Activated naive CD8-positive, alpha-beta T cell treated with anti-CD3 and anti-CD28 coated beads for 36 hours (primary cell): ENCODE measurements at places on chromosomes 5 and 9. TPM values are rescaled to one million over a fixed set of nuclear protein-coding genes. Genes with fewer than 3 reads are reported as not detected.

- DNase-seq: no peak
- H3K36me3 ChIP-seq: no peaks in the 10 kb centered on the region
- no peak overlapping the region for H3K4me3 ChIP-seq
- no peaks in the 10 kb centered on the region for H3K27me3 ChIP-seq
- H3K27ac ChIP-seq: no peak overlapping the region
Measured at GRCh38 chr5:178058321-178059012, 54.9 kb upstream of the N4BP3 start.

DNA sequence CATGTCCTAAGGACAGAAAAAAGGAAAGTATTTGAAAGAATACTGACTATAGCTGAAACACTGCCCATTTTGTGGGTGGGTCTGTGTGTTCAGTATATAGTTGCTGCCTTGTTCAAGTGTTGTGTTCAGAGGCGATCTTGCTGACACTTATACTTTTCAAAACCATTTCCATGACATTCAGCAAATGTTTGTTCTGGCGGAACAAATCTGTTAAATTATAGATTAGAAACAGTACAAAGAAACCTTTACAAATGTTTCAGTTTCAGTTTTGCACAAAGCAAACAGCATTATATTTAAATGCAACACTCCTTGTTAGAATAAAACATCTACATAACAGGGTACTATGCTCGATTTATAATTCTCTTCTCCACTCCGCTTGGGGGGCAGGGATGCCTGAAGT, 2276.3 kb downstream of the MAT2B start:
- H3K4me1 ChIP-seq: no peaks in the 10 kb centered on the region
- no peak for DNase-seq
- H3K36me3 ChIP-seq: no peaks in the 10 kb centered on the region
- no peaks in the 10 kb centered on the region for H3K27me3 ChIP-seq
- H3K27ac ChIP-seq: no peak overlapping the region
- H3K4me3 ChIP-seq: no peak overlapping the region

GRCh38 chr5:80565330-80565729, 4.8 kb downstream of the ANKRD34B start:
- H3K36me3 ChIP-seq: no peaks in the 10 kb centered on the region
- peaks cover 1% of the 10 kb centered on the region for H3K4me1 ChIP-seq
- no peak overlapping the region for H3K27ac ChIP-seq
- peaks cover 49% of the 10 kb centered on the region for H3K27me3 ChIP-seq
- no peak overlapping the region for H3K4me3 ChIP-seq

GRCh38 chr9:4984171-4984620, 876 bp upstream of the JAK2 start:
- peak overlapping the region; percentile 89 for H3K4me3 ChIP-seq
- DNase-seq: no peak
- no peaks in the 10 kb centered on the region for H3K27me3 ChIP-seq
- H3K36me3 ChIP-seq: peaks cover 13% of the 10 kb centered on the region
- H3K4me1 ChIP-seq: peaks cover 48% of the 10 kb centered on the region

GRCh38 chr5:62316176-62316502, 10.1 kb downstream of the KIF2A start:
- no peaks in the 10 kb centered on the region for H3K27me3 ChIP-seq
- no peak for DNase-seq
- peaks cover 75% of the 10 kb centered on the region for H3K4me1 ChIP-seq
- H3K27ac ChIP-seq: no peak overlapping the region
- peaks cover 50% of the 10 kb centered on the region for H3K36me3 ChIP-seq

- no peak for DNase-seq
- H3K4me1 ChIP-seq: peaks cover 7% of the 10 kb centered on the region
- no peaks in the 10 kb centered on the region for H3K36me3 ChIP-seq
- H3K4me3 ChIP-seq: no peak overlapping the region
Measured at GRCh38 chr5:178477802-178478201, 112.4 kb downstream of the COL23A1 start.

DNA sequence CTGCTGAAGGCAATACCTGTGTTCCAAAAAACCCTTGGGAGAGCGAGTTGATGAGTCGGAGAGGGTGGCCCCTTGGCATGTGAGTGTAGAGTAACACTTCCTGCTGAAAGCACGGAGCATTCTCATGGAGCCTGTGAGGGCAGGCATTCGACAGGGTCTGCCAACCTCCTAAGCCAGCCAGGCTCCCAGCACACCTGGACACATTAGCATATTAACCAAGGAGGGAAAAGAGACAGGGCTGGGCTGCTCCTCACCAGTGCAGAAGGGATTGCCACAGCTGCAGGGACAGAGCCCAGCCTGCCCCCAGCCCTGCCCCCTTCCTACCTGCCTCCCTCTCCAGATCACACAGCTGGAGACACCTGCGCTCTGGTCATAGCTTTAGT, 46.4 kb upstream of the SEMA4D start:
- H3K4me3 ChIP-seq: no peak overlapping the region
- H3K27ac ChIP-seq: no peak overlapping the region
- no peak for DNase-seq
- H3K36me3 ChIP-seq: peaks cover 15% of the 10 kb centered on the region

GRCh38 chr5:169944922-169945680, 35.2 kb downstream of the INSYN2B start:
- peaks cover 28% of the 10 kb centered on the region for H3K36me3 ChIP-seq
- no peak overlapping the region for H3K4me3 ChIP-seq
- no peak for DNase-seq
- no peaks in the 10 kb centered on the region for H3K27me3 ChIP-seq
- peaks cover 12% of the 10 kb centered on the region for H3K4me1 ChIP-seq

DNA sequence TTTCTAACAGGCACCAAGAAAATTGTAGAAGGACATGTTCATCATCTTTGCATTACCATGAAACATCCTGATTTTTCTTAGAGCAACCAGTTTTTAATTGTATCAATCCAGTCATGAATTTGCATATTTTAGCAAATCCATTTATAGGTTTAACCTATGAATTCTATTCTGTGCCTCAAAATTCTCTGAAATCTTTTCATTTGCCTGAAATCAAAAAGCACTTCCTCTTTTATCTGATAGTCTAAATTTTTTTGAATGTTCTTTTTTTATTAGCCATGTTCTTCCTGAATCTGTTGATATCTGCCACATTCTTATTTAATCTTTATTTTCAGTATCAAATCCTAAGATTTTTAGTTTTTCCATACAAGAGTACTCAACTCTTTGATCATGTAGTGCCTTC, 36.9 kb upstream of the SRP19 start:
- no peak for DNase-seq
- H3K36me3 ChIP-seq: peaks cover 9% of the 10 kb centered on the region
- no peak overlapping the region for H3K4me3 ChIP-seq
- H3K27me3 ChIP-seq: no peaks in the 10 kb centered on the region

DNA sequence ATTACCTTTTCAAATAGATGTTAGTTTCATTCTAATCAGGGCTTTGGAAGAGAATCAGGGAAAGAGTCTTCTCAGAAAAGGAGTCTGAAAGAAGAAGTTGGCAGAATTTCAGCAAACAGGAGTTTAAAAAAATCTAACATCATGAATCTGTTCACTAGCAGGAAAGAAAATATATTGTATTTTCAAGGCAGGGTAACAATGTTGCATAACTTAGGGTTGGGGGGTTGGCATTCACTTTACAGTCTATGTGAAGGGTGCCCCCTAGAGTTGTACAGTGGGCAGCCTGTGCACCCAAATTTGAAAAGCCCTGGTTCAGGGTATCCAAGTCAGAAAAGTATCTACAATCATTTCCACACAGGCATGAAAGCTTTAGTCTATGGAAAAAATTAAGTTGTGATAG, 348.4 kb upstream of the SLC30A5 start:
- H3K4me1 ChIP-seq: peaks cover 8% of the 10 kb centered on the region
- H3K36me3 ChIP-seq: no peaks in the 10 kb centered on the region
- H3K27me3 ChIP-seq: no peaks in the 10 kb centered on the region
- no peak for DNase-seq

GRCh38 chr9:76701441-76702039, 62.7 kb upstream of the PCA3 start:
- H3K36me3 ChIP-seq: no peaks in the 10 kb centered on the region
- no peak for DNase-seq
- no peak overlapping the region for H3K4me3 ChIP-seq

DNA sequence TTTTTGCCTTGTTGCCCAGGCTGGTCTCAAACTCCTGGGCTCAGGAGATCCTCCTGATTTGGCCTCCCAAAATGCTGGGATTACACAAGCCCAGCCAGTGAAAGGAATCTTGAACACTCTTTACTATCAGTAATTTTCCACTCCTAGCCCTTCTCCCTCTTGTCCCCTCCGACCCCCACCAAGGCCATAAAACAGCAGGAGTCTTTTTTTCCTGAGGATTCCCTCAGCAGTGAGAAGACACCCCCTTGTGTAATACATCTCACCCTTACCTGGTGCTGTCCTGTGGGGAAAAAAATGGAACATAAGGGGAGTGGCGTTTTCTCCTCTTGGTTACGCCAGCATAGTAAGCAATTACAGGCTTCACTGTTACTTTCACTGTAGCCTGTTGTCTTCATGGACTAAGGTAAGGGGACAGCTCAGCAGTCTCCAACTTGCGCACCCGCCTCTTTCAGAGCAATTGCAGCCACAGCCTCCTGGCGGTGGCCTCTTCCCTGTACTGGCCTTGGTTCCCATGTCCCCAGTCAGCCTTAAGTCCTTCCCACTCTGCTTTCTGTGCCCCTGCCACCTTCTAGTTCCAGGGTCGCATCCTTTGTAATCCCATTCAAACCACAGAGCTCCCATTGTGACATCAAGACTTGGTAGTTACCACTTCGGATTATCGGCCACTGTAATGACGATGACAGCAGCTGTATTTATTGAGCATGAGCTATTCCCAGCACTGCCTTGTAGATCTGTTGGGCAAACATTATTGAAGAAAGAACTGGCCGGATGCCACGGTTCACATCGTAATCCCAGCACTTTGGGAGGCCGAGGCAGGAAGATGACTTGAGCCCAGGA, 10.0 kb downstream of the NAIF1 start:
- no peaks in the 10 kb centered on the region for H3K27me3 ChIP-seq
- no peak overlapping the region for H3K27ac ChIP-seq
- H3K4me3 ChIP-seq: no peak overlapping the region
- no peak for DNase-seq
- H3K36me3 ChIP-seq: peaks cover 3% of the 10 kb centered on the region

GRCh38 chr5:169910393-169910792, 69.9 kb downstream of the INSYN2B start:
- H3K4me3 ChIP-seq: no peak overlapping the region
- no peaks in the 10 kb centered on the region for H3K27me3 ChIP-seq
- no peak overlapping the region for H3K27ac ChIP-seq
- no peak for DNase-seq
- H3K36me3 ChIP-seq: peaks cover 20% of the 10 kb centered on the region

DNA sequence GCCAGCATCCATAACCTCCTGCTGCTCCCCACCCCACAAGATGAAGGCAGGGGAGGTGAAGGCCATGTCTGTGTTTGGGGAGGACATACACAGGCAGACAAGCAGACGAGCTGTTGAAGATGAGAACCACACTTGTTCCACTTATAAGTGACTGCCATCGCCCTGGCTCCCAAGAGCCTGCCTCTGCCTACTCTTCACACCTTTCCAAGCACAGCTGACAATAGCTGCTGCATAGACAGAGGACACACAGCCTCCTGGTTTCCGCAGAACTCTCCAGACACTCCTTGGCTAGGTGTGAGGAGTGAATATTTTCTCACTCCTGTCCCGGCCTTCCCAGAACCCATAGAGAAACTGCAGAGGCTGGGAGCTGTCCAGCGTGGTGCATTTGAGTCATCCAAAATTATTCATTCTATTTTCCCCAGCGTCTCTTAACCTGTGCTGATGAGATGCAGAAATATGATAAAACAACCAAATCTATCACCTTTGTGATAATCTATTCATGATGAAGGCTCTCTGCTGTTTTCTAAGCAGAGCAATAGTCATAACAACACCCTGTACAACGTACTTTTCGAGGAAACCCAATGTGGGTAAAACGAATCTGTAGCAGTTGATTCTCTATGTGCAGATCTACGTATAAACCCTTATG, 24.7 kb downstream of the KLF9 start:
- peaks cover 68% of the 10 kb centered on the region for H3K4me1 ChIP-seq
- H3K27ac ChIP-seq: peak overlapping the region; percentile 68
- H3K36me3 ChIP-seq: peaks cover 32% of the 10 kb centered on the region
- DNase-seq: no peak

DNA sequence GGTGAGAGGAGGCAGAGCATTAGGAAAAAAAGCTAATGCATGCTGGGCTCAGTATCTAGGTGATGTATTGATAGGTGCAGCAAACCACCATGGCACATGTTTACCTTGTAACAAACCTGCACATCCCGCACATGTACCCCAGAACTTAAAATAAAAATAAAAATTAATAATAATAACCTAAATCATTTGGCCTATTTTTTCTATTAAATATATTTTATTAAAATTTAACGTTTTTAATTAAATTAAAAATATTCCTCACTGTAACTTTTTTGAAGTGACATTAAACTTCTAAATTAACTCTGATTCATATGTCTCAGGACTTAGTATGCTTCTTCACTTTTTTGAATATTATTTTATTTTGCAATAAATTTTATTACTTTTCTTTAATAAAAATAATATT, 83.7 kb upstream of the PARP8 start:
- DNase-seq: no peak
- H3K27me3 ChIP-seq: no peaks in the 10 kb centered on the region
- H3K4me1 ChIP-seq: peaks cover 2% of the 10 kb centered on the region
- H3K36me3 ChIP-seq: peaks cover 4% of the 10 kb centered on the region

GRCh38 chr5:110625376-110625999, 101.0 kb downstream of the TMEM232 start:
- no peak overlapping the region for H3K4me3 ChIP-seq
- H3K36me3 ChIP-seq: no peaks in the 10 kb centered on the region
- H3K27ac ChIP-seq: no peak overlapping the region
- no peaks in the 10 kb centered on the region for H3K4me1 ChIP-seq
- DNase-seq: no peak
- peaks cover 9% of the 10 kb centered on the region for H3K27me3 ChIP-seq

DNA sequence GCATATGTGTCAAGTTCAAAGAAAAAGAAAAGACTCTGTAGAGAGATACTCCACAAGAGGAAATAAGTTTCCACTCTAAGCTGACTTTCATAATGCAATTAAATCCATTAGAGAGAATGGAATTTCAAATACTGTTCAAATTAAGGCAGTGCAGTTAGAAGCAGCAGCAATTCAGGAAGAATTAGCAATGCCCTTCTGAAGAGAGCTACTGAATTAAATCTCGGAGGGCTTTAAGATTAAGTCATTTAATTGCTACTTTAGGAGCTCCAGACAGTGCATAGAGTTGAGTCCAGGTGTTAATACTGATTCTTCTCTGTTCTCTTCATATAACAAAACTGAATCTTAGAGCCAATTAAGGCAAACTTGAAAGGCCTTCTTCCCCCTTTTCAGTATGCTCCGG, 8.5 kb downstream of the CDH12 start:
- no peak overlapping the region for H3K4me3 ChIP-seq
- H3K27ac ChIP-seq: no peak overlapping the region
- no peaks in the 10 kb centered on the region for H3K4me1 ChIP-seq
- no peaks in the 10 kb centered on the region for H3K27me3 ChIP-seq

GRCh38 chr5:57113481-57113880, 60.4 kb upstream of the GPBP1 start:
- peaks cover 12% of the 10 kb centered on the region for H3K4me1 ChIP-seq
- DNase-seq: no peak
- H3K27ac ChIP-seq: no peak overlapping the region
- H3K36me3 ChIP-seq: no peaks in the 10 kb centered on the region
- no peaks in the 10 kb centered on the region for H3K27me3 ChIP-seq

CDH12 gene
- not detected for total RNA-seq

MARVELD2 gene
- total RNA-seq: 0.31 TPM

BTNL3 gene
- total RNA-seq: not detected

ORM1 gene
- total RNA-seq: not detected

STKLD1 gene
- total RNA-seq: 0.31 TPM

DIRAS2 gene
- not detected for total RNA-seq

ARID3C gene
- total RNA-seq: not detected
